ENCODE measurements at places on chromosomes 3 and 15.

DNA sequence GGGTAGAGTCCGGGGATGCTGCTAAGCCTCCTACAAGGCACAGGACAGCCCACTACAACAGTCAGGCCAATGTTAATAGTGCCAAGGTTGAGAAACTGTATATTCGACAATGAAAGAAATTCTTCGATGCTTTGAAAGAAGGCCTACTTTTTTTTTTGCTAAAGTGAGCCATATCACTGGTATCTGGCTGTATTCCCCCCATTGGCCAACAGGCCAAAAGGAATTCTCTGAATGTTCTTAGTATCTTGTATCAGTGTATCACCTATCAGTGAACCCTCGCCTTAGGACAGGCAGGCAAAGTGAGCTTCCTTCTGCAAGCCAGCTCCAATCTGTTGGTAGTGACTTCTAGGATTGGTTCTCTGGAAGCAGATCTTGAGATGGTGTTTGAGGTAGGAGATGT is 74.2 kb downstream of the SNTN start:
- no peak for DNase-seq

DNA sequence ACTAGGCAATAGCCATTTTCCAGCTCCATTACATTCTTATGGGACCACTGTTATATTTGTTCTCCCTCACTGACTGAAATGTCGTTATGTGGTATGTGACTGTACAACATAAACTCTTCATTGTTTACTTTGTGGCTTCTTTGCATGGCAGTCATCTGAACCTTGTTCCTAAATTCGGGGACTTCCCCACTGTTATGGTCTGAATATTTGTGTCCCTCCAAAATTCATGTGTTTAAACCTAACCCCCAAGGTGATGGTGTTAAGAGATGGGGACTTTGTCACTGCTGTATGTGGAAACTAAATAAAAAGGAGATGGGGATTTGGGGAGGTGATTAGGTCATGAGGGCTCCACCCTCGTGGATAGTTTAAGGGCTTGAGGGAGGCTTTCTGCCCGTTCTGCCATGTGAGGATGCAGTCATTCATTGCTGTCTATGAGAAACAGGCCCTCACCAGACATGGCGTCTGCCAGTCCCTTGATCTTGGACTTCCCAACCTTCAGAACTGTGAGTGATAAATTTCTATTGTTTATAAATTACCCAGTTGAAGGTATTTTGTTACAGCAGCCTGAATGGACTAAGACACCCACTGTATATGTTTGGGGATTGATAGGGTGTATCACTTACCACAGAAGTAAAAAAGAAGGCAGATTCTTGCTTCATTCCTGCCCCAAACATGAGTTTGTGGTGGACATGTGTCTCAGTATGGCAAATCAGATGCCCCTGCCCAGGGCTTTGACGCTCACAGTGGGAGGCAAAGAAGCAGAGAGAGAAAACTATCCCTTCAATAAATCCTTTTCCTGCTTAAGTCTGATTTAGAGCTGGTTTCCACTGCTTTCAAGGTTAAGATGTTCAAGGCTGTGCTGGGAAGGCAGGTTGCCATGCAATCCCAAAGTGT is 138.0 kb upstream of the UBE2E1 start:
- no peak for DNase-seq

DNA sequence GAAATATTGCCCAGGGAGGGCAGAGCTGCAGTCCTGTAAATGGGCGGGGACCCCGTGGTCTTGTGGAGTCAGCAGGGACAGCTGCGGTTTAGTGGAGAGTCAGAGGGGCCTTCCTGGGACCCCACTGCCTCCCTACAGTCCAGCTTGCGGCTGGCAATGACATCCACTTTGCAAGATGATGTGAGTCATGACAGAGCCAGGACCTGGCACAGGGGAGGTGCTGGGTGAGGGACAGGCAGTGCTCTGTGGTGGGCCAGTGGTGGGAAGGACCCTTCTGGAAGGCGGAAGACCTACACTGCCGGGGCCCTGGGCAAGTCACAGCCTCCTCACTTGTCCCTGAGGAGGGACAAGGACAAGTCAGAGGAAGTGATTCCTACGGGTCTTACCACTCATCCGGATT is 17.8 kb downstream of the APBA2 start:
- no peak for DNase-seq

- DNase-seq, result no peak
Measured at GRCh38 chr3:169308654-169309250, 354.8 kb downstream of the MECOM start.

GRCh38 chr3:62622553-62623174 is 249.3 kb upstream of the FEZF2 start:
- DNase-seq, result no peak

DNA sequence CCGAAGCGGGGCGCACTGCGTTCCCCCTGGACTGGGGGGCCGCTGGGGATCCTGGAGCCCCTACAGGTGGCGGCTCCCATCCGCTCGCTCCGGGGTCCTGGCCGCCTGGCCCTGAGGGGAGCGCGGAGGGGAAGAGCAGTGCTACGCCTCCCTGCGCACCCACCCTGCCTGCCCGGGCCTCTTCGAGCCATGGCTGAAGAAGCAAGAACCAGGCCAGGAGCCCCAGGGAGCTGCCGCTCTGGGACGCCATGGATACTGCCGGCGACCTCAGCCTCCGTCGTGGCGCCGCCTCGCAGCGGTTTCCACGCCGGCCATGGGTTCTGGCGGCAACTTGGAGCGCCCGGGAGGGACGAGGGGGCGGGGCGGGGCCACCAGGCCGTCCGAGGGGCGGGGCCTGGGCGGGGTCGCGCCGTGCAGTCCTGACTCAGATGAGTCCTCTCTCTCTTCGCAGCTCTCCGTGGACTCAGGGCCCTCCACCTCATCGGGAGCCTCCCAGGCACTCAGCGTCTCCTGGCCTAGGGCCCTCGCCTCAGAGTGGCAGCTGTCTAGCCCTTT is 50.9 kb downstream of the MYL3 start:
- DNase-seq, result peak; percentile 42

- DNase-seq, result no peak
Measured at GRCh38 chr3:168212664-168213285, 117.1 kb upstream of the GOLIM4 start.

GRCh38 chr15:79635149-79635771 is 203.1 kb downstream of the MINAR1 start:
- no peak for DNase-seq

DNA sequence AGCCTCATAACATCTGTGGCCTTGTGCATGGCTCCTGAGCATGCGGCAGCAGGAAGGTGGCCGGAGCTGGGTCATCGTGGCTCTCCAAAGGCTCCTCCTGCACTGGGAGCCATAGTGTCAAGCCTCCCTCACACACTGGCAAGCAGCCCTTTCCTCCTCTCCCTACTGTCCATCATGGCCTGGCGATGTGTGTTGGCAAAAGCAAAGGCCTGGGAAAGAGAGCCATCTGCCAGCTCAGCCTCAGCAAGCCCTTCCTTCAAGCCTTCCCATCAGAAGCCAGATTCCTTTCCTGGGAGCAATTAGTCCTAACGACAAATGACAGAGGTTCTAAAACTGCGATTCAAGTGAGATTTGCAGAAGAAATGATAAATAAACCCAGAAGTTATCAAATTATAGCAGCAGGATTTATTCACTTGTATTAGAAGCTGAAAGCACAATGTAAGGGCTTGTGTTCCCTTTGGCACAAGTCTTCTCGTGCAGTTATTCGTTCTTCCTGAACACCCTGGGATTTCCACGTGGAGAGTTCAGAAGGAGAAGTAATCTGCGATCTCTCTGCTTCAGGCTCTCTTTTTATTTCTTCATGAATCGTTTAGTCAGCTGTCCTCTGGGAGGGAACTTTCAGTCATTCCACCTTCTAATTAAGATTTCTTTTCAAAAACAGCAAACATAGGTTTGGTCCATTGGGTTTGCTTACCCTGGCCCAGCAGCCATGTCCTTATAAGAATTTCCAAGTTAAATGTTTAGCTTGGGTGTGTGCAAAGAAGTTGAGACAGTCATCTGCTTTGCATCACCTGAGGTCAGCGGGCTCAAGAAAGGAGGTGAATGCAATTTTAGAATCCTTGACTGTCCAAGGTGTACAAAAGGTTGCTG is 110.3 kb upstream of the TMC3 start:
- DNase-seq, result no peak

GRCh38 chr3:145370870-145371269 is 790.1 kb downstream of the PLOD2 start:
- DNase-seq, result no peak

GRCh38 chr15:84824260-84825007 is 7.3 kb downstream of the ALPK3 start:
- no peak for DNase-seq

- no peak for DNase-seq
Measured at GRCh38 chr3:14503706-14504065, 36.5 kb downstream of the GRIP2 start.

DNA sequence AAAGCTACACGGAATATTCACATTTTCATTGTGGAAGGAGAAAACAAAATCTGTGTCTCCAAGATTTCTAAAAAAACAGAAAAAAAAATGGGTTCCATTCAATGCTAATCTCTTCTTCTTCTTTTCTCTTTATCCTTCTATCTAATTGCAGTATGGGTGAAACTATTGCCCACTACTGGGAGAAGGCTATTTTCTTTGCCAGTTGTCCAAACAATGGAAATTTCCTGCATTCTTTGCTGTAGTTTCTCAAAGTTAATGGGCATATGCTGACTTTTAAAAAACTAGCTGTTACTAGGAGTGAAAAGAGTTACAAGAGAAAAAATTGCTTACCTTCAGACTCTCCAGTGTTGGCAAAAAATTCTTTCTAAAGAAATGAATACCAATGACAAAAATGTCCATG is 179.3 kb upstream of the ANKRD28 start:
- no peak for DNase-seq

- no peak for DNase-seq
Measured at GRCh38 chr3:28777806-28778475, 429.3 kb upstream of the AZI2 start.

DNA sequence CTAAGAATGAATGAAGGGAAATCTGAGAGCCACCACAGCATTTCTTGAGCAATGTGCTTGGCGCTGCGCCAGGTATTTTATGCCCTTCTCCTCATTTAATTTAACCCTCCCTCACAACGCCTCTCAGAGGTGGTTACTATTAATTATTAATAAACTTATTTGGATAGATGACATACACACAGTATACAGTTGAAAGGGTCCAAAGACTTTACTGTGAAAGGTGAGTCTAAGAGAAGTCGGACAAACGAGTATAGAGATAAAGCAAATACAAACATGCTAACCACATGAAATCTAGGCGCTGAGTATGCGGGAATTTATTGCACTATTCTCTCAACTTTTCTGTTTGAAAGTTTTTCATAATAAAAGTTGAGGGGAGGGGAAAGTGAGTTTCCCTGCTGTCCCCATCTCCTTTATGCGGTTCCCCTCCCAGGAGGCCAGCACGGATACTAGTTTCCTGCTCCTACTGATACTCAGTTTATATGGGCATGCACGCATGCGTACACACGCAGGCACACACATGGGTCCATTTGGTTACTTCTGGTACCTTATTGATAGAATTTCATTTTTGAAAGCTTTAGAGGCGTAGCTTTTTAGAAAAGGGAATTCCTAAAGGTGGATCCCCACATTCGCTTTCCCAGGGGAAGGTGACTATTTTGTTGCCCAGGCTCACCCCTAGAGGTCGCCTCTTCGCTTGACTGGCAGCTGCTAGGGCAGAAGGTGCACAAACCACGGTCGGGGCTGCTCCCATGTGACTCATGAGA is 28.5 kb upstream of the KCTD6 start:
- DNase-seq, result peak; percentile 60

- DNase-seq, result no peak
Measured at GRCh38 chr15:51576286-51576850, 46.2 kb downstream of the DMXL2 start.

- no peak for DNase-seq
Measured at GRCh38 chr3:126553284-126554084, 5.2 kb downstream of the C3orf22 start.

DNA sequence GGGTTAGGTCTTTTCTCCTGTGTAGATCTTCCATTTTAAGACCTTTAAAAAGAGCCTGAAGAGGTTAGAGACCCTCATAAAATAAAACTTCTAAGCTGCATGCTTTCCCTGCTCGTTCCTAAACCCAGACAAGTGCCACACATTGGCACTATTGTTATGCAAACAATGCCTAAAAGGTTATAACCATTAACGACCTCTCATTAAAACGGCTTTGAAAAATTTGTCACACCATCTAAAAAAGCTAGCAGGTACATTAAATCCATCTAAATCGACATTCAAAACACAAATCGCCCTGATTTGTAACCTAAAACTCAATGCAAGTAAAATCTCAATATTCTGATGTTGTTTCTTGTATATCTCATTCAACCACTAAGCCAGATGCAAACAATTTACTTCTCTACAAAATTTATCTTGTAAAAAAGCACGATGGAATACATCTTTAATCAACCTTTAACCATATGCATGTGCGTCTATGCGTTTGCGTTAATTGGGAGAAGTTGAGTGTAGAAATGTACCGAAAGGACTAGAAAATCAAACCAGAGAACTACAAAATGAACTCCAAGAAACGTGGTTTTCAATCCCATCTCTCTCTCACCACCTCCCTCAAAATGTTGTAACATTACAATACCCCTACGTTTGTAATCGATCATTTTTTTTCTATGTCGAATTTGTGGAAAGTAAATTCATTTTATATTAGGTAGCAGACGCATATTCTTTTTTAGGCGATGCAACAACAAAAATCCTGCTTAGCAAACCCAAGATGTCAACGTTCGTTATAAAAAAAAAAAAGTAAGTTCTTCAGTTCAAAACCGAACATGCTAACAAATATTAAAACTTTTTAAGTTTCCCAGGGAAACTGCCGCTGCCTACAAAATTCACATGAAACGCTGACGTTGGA is 1.2 kb downstream of the ALDH1A2 start:
- DNase-seq, result no peak

DNA sequence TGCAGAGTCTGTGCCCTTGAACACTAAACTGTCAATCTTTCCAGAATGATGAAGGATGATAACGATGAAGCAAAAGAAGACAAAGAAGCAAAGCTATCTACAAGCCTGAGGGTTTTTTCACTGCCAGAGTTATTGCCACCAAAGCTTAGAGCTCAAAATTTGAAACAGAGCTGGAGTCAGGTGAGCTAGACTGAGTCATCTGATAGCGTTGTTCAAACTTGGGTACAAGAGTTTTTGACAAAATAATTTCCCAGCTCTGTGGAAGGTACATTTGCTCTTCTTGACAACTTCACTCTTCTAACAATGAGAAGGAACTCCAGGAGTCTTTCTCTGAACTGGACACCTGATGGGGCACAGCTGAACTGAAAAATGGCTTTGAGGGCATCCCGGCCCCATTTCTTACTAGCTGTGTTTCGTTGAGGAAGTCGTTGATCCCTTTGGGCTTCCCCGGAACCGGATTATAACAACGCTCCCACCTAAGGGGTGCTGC is 715 bp downstream of the MCCC1 start:
- DNase-seq, result no peak

DNA sequence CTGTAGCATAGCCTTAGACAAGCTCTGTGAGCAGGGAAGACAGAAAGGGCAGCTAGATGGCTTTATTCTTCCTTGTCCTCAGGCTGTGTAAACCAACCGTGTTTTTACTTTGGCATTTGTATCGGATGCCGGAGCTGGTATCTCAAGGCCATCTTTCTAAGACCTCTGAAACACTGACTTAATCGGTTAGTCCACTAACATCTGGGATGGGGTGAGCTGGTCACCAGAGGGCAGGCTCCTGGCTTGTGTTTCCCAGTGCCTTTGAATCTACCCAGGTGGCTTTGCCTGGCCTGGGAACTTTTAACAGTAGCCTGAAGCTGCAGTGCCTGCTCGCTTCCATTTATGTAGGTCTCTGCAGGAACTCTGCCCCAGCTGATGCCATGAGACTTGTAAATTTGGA is 252.7 kb downstream of the NR1D2 start:
- DNase-seq, result no peak

- DNase-seq, result no peak
Measured at GRCh38 chr15:62026487-62027262, 33.6 kb downstream of the VPS13C start.

- DNase-seq, result no peak
Measured at GRCh38 chr3:162398554-162398953, 901.9 kb downstream of the OTOL1 start.

- no peak for DNase-seq
Measured at GRCh38 chr3:109187390-109187789, 50.9 kb downstream of the C3orf85 start.
